ENCODE measurements at places on chromosomes 3 and 15. TPM values are rescaled to one million over a fixed set of nuclear protein-coding genes. Genes with fewer than 3 reads are reported as not detected.

The MSL2 gene
- 7.6 TPM for total RNA-seq

The MAN2A2 gene
- total RNA-seq = 6.6 TPM

The CHRNA3 gene
- total RNA-seq = not detected

The MOBP gene
- not detected for total RNA-seq

The RHOV gene
- total RNA-seq = not detected

DNA sequence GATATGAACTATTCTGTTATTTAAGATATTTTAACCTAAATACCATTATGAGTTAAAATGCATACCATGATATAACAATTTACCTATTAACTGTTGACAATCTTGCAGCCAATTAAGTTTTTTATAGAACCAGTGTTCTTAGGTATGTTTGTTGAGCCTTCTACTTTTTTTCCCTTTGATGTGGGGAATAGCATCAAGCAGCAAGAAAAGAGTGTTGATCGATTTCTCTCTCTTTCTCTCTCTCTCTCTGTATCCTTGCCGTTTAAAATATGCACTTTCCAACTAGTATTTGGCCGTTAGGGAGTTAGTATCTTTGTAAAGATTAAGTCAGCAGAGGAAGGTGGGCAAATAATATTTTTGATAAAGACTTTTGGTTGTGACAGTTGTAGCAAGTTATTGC, 5.9 kb downstream of the CHD2 start:
- DNase-seq = no peak

- DNase-seq = no peak
Observed at GRCh38 chr3:111613294-111613693, 18.1 kb upstream of the ZBED2 start.

- DNase-seq = no peak
Observed at GRCh38 chr3:45313743-45314403, 74.5 kb upstream of the LARS2 start.

DNA sequence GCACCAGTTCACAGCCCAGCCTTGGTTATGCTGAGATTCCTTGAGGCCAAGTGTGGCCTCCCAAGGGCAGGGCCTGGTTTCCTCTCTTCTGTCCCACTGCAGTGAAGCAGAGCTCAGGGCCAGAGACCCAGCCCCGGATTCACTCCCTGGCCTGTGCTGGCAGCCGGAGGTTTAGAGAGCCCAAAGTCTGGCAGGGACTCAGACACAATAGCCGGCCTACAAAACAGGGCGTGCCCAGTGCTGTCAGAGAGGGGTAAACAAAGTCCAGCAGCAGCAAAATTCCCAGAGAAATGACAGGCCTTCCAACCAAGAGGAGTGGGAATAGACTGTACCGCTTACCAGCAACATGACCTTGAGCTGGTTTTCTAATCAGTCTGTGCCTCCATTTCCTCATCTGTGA, 14.0 kb downstream of the VIPR1 start:
- no peak for DNase-seq

GRCh38 chr3:153290268-153291015, 128.4 kb downstream of the RAP2B start:
- DNase-seq = peak; percentile 51

DNA sequence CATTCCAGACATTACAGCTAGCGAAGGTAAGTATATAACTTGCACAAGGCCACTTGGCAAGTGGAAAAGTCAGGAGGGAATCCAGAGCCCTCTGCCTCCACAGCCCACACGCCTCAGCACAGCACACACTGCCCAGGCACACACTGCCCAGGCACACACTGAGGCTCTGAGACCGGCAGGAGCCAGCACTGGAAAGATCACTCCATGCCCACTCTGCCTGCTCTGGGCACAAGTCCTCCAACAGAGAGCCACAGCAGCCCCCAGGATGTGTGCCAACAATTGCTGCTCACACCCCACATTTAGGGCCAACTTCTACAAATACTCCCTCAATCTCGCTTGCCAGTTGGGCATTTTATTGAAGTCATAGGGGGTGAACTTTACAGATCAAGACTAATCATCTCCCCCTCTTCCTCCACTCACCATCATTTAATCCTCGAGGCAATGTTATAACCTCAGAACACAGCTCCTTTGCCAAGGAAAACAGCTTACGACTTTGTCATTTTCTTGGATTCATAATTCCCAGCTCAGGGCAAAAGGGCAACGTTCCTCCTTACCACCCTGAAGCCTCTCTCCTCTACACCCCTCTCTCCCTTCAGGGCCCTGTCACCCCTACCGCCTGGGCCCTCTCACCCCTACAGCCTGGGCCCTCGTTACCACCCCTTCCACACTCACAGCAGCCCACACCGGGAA, 53.0 kb upstream of the TPM1 start:
- DNase-seq = peak; percentile 29

DNA sequence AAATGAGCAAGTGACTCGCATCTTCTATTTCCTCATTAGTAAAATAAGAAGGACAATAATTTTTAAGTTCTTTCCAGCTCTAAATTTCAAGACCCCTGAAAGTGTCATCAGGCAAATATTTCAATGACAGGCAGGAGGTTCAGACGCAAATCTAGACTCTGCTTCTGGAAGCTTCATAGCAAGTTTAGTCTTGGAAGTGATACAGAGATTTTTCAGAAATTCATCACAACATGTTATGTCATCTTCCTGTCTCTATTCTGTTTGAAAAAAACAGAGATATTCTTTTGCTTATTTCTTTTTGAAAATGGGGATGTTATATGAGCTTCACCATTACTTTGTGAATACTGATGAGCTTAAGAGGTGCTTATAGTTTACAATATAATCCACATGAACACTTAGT, 74.0 kb downstream of the C3orf85 start:
- DNase-seq = no peak

GRCh38 chr3:52704611-52705437, 767 bp downstream of the GLT8D1 start:
- peak; percentile 45 for DNase-seq

GRCh38 chr3:73577704-73578103, 47.0 kb downstream of the PDZRN3 start:
- DNase-seq = no peak

- DNase-seq = no peak
Observed at GRCh38 chr3:151166161-151166560, 36.9 kb downstream of the GPR171 start.

DNA sequence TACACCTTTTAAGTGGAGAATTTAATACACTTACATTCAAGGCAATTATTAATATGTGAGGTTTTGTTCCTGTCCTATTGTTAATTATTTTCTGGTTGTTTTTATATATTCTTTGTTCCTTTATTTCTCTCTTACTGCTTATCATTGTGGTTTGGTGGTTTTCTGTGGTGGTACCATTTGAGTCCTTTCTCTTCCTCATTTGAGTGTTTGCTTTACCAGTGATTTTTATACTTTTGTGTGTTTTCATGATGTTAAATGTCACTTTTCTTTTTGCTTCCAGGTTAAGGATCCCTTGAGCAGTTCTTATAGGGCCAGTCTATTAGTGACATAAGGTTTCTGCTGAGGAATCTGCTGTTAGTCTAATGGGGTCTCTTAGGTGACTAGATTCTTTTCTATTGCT, 116.5 kb downstream of the LRRK1 start:
- no peak for DNase-seq
